NCI-H1417 (cell line): ENCODE measurements at places on chromosomes 1 and 21.

- no peak for DNase-seq
These were observed 24.8 kb downstream of the NOS1AP start for GRCh38 chr1:162094271-162094670.

GRCh38 chr1:213320191-213320870, 269.3 kb downstream of the RPS6KC1 start:
- no peak for DNase-seq

DNA sequence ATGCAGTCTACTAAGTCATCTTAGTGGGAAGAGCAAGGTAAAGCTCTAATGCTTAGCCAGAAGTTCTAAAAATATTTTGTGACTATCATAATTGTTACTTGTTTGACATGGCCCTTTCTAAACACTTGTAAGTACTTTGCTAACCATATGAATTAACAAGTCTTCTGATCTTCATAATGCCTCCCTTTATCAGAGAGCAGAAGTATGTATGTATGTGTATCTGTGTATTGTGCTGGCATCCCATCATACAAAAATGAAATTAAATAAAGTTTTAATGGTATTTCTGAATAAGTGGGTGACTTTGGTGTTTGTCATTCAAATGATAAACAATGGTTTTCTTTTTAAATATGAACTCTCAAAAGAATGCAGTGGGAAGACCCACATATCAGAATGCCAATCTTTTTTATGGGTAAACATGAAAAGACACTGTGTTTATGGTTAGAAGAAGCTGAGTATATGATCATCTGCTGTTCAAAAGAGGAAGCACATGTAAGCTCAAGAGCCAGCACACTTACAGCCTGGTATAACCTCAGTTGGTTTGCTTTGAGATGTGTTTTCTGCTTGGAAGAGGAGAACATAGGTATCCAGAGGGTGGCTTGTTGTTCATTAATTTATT, 159.6 kb downstream of the CLEC20A start:
- DNase-seq = no peak

DNA sequence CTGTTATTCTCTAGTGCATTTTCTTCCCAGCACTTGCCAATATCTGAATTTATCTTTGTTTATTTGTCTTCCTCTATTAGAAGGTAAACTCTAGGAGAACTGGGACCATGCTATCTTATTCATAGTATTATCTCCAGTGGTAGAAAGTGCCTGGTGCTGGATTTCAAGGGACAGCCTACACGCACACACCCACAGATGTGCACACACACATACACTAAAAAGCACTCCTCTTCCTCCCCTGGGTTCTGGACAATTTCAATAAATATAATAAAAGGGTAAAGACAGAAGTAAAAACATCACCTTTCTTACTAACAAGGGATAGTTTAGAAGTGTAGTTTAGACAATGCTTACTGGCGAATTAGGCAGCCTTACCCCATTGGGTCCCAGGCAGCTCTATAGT, 28.5 kb upstream of the USP24 start:
- no peak for DNase-seq

GRCh38 chr1:212700892-212701819, 1.5 kb upstream of the BATF3 start:
- DNase-seq = no peak

GRCh38 chr1:23600283-23600682, 41.0 kb upstream of the ID3 start:
- no peak for DNase-seq

- no peak for DNase-seq
These were observed 39.0 kb upstream of the DIPK1A start for GRCh38 chr1:93000291-93000690.

- DNase-seq = no peak
These were observed 258.7 kb upstream of the SNX7 start for GRCh38 chr1:98402860-98403259.

DNA sequence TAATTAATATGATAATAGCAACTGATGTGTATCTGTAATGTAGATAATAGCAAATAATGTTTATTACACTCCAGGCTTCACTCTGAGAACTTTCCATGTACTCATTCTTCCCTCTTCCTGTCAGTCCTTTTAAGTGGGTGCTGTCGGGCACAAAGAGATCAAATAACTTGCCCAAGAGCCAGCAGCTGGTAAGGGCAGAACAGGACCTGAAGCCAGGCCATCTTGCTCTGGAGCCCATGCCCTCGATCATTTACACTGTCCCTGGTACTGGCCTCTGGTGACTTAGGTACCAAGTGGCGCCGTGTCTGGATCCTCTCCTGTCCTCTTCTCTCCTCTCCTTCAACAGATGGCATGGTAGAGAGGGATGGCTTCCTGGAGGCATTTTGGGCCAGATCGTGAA, 97.2 kb downstream of the VPS13D start:
- DNase-seq = no peak

GRCh38 chr1:109767637-109768334, 4.1 kb upstream of the EPS8L3 start:
- no peak for DNase-seq

DNA sequence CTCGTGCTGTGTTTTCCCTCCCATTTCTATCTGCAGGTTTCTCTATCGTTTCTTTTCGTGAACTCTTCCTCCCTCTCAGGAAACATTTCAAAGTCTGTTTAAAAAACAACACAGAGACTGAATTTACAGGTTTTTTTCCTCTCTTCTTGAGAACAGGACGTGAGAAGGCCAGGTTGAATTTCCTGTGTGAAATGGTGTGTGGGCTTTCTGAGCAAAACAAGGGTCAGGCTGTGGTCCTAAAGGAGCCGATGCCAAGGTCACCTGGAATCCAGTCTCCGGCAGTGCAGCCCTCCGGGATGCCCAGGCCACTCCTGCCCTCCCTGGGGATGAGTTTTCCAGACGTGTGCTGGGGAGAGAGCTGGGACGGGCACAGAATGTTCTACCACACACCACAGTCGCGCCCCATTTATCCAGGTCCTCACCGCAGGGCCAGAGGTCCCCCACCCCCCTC, 62.7 kb upstream of the RUNX3 start:
- DNase-seq = no peak

DNA sequence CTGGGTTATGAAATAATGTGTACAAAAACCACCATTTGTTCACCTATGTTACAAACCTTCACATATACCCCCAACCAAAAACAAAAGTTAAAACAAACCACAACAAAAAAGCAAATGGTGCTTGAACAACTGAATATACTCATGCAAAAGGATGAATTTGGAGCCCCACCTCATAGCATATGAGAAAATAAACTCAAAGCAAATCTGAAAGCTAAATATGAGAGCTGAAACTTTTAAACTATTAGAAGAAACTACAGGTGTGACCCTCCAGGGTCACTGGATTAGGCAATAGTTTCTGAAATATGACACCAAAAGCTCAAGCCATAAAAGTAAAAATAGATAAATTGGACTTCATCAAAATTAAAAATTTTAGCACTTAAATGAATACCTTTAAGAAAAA, 215.5 kb upstream of the CHRM3 start:
- no peak for DNase-seq

- no peak for DNase-seq
These were observed 52.2 kb downstream of the RAB3GAP2 start for GRCh38 chr1:220219865-220220698.

- DNase-seq = no peak
These were observed 7.9 kb downstream of the OSCP1 start for GRCh38 chr1:36442337-36442736.

GRCh38 chr1:185358957-185359356, 41.9 kb upstream of the IVNS1ABP start:
- DNase-seq = no peak

GRCh38 chr1:166184897-166185296, 18.1 kb upstream of the FAM78B start:
- no peak for DNase-seq

DNA sequence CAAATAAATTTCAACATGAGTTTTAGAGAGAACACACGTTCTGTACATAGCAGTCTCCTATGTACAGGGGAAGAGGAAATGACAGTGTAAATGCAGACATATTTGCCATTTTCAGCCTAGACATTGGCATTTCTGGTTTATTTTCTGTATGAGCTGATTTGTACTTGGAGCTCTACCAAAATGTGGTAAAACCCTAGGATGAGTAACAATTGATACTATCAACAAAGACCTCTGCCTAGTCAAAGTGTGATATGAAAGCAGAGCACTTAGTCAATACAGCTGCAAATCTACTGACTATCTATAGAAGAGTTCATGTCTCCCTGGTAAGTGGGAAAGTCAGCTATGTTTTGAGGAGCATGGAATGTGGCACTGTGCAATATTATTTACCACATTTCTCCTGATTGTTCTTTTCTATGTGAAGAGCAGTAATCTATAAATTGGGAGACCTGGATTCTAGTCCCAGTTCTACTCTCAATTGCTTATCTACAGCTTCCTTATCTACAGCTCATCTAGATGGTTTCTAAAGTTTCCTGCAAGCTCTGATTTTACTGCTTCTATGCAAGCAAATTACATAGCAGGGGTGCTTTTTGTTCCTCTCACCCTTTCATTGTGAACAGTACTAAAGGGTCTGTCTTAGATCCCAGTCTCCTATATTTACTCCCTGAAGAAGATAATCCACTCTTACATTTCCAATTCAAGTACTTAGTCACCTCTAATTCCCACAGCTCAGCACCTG, 334.2 kb downstream of the NTNG1 start:
- DNase-seq = no peak

DNA sequence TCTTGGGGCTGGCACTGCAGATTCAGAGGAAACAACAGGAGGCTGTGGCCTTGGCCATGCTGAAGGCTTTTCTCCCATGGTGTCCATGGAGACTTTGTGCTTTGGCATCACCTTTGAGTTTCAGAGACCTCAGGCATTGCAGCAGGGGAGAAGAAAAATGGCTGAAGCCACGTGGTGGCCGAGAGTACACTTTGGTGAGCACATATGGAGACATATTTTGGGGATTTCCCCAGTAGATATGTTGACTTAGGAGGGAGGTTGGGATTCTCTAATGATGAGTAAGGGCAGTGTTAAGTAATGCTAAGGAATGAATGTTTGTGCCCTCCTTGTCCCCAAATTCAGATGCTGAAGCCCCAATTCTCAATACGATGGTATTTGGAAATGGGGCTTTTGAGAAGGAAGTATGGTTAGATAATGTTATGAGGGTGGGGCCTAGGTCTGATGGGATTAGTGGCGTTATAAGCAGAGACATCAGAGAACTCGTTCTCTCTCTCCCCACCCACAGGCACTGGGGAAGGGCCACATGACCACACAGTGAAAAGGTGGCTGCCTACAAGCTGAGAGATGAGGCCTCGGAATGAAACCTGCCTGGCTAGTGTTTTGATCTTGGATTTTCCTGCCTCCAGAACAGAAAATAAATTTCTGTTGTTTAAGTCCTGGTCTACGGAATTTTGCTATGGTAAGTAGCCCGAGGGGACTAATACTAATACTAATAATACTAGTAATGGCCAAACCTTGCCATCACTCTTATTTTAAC, 98.6 kb downstream of the TBX19 start:
- no peak for DNase-seq

- DNase-seq = no peak
These were observed 26.1 kb upstream of the SMIM12 start for GRCh38 chr1:34885405-34886247.

DNA sequence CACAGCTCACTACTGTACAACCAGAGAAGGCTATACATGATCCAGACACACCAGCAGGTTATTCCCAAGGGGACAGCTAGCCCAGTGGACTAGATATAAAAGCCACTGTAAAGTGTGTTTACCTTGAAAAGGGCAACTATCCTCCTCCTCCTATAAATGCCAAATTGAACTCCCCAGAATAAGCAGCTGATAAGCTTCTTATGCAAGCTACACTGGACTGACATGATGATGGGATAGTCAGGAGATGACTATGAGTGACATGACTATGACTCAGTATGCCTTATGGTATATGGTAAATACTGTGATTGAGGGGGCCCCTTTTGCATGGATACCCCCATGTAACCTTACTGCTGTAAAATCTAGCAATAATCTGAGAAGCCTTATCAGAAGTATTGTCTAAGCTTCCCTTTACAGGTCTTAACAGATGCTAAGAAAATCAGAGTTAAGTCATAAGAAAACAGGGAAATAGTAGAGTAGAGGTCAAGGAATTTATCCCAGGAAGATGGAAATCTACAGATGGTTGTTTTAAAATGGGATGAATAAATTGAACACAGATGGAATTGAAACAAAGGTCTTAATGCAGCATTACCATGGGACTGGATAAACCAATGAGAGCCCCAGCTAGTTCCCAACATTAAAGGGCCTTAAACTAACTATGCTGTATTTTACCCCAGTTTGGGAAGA, 55.8 kb downstream of the TRIM33 start:
- DNase-seq = no peak

DNA sequence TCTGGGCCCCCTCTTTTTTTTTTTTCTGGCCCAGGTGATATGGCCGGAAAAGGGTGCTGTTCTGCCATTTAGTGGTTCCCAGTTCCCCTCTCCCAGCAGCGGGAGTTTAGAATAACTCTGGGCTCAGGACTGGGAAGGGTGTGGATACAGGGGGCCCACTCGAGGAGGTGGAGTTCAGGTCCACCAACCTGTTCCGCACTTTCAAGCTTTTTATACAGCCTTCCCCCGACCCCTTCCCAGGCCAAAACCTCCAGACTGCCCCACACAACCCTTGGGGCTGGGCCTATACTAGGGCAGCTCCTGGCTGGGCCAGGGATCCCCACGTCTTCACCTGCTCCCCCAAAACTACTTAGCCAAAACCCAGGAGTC, 402 bp downstream of the PLEKHG5 start:
- DNase-seq = no peak
